ENCODE measurements at places on chromosomes 2 and 18.
A peak's percentile ranks its signal among the peaks of the same experiment; 100 is the strongest.

- DNase-seq: no peak
These were observed 264.7 kb downstream of the CYP26B1 start for GRCh38 chr2:71882949-71883472.

GRCh38 chr18:21391074-21391673, 149.1 kb downstream of the GREB1L start:
- no peak for DNase-seq

DNA sequence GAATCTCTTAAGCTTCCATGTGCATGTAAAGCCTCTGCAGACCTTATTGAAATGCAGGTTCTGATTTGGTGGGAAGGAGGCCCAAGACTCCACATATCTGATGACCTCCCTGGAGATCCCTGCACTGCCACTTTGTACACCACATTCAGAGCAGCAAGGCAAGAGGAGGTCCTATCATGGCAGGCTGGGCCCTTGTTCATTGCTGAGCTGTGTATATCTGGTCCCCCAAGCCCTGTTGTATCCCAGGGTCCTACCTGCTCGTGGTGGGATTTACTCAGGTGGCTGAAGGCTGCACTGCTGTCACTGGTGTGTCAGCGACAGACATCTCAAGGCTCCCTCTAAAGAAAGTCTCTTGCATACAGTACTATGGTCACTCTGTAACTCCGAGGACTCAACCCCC, 114.2 kb downstream of the ST6GAL2 start:
- no peak for DNase-seq

DNA sequence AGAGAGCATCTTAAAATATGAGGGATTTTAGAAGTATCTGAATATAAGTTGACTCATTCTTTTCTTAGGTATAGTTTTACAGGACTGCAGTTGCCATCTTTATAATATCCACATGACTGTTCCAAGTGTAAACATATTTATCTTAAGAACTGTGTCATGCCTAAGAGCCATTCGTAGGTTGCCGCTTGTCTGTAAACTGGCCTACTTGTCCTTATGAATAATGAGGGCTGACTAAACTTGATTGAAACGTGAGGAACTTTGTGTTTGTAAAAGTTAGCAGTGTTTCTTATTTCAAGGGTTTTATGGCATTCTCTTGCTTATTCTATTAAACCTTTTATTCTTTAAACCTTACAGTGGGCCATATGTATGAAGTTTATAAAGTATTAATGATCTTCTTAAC, 99.6 kb downstream of the MAP3K20 start:
- DNase-seq: no peak

GRCh38 chr2:28583899-28584553, 88.2 kb downstream of the PLB1 start:
- no peak for DNase-seq

- no peak for DNase-seq
These were observed 32.9 kb downstream of the RTP5 start for GRCh38 chr2:241902357-241902991.

DNA sequence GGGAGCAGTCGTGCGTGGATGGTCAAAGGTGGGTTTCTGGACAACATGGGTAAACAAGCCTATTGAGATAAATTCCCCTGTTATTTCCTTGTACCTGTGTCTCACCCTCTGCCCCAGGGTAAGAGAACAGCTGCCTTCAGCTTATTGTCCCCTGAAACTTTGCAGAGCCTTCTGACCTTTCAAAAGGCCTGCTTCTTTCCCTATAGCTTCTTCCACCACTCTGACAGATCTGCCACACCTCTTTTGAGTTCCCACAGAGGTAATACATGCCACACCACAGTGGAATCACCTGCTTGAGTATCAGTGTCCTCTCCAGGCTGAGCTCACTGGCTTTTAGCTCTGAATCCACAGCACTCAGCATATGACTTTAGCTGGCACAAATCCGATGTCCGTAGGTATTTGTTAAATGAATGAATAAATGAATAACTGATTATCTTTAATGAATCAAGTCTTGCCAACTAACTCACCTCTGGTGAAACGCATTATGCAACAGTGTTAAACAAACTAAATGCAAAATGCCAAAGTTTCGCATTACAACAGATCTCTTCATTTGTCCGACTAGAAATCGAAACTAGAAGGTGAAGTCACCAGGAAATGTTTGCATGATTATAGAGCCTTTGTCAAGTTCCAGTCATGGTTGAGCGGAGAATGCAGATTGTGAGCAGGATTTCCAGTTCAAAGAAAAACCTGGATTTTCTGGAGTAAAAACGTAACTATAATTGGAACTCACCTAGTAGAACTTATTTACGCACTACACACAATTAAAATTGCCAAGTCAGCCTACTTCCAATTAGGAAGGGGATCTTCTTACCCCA, 16.4 kb downstream of the DYNAP start:
- DNase-seq: peak; percentile 41

DNA sequence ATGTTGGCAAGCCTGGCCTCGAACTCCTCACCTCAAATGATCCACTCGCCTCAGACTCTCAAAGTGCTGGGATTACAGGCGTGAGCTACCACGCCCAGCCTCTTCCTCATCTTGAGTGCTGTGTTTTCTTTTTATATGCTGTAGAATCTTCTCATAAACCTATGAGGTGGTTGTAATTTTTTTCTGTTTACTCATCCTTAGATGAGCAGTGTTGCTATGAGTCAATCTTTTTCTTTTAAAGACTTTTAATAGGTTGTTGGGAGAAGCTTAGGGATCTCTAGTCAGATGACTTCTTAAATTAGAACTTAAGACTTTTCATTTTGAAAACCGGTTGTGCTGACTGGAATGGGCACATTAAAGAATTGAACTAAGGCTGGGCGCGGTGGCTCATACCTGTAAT, 8.7 kb upstream of the AAK1 start:
- DNase-seq: no peak

- no peak for DNase-seq
These were observed 46.4 kb downstream of the MTA3 start for GRCh38 chr2:42614838-42615237.

DNA sequence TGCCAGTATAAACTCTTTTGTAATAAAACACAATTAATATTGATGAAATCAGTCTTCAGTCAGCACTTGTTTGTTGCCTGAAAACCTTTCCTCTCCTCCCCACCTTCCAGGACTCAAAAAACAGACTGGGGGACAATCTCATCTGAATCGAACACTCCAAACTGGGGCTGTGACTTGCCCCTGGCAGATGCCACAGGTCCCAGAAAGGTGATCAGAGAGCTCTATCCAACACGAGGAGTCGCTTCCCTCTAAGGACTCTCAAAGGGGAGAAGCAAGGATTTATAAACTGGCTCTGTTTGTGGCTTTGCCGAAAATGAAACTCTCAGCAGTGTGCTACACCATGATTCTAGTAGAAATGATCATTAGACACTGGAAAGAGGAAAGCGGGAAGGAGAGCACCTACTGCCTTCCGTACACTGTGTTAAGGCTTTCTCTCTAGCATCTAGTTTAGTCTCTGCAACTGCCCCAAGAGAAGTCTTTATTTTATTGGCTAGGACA, 199.2 kb downstream of the TGIF1 start:
- DNase-seq: no peak

- no peak for DNase-seq
These were observed 10.5 kb downstream of the SMAD2 start for GRCh38 chr18:47919916-47920315.

DNA sequence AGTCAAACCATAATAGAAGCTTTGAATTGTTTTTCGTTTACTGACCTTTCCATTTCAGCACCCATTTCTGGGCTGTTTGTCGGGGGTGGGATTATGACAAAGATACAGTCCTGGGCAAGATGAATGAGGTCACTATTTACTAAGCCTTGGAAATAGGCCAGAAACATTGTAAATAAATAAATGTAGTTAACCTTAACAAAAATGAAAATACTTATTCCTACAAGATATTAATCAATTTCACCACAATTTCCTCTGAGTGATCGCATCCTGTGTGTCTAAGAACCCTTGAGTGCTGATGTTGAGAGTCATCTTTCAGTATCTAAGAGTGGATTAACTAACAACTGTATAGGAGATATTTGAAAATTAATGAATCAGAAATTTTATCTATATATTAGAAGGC, 14.0 kb downstream of the ITGA4 start:
- peak; percentile 75 for DNase-seq

DNA sequence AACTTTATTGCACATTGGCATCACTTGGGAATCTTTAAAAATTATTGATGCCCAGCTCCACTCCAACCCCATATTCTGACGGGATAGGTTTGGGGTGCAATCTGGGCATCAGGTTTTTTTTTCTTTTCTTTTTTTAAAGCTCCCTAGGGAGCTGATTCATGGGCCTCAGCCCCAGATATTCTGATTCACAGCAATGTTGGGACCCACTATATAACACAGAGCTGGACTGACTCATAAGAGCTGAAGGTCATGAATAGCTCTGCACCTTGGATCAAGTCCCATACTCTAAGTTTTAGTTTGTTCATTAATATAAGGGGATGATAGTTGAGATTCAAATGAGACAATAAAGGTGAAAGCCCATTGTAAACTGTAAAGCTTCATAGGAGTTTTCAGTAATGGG, 191.1 kb upstream of the REV1 start:
- no peak for DNase-seq

DNA sequence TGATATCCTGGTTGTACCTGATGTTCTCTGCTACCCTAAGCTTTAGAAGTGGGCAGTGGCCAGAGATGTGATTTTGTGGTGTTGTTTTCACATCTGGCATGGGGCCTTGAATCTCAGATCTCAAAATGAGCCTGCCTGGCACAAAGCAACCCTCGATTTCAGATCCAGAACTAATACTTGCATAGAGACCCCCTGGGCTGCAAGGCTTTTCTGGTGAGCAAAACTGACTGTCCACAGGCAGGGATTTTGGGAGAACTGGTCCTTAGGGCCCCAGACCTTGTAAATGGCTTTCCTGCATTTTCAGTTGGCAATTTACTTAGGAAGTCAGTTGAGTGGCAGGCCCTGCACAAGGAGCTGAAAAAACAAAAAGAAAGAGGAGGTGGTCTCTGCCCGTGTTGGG, 265.3 kb downstream of the MYCN start:
- no peak for DNase-seq

DNA sequence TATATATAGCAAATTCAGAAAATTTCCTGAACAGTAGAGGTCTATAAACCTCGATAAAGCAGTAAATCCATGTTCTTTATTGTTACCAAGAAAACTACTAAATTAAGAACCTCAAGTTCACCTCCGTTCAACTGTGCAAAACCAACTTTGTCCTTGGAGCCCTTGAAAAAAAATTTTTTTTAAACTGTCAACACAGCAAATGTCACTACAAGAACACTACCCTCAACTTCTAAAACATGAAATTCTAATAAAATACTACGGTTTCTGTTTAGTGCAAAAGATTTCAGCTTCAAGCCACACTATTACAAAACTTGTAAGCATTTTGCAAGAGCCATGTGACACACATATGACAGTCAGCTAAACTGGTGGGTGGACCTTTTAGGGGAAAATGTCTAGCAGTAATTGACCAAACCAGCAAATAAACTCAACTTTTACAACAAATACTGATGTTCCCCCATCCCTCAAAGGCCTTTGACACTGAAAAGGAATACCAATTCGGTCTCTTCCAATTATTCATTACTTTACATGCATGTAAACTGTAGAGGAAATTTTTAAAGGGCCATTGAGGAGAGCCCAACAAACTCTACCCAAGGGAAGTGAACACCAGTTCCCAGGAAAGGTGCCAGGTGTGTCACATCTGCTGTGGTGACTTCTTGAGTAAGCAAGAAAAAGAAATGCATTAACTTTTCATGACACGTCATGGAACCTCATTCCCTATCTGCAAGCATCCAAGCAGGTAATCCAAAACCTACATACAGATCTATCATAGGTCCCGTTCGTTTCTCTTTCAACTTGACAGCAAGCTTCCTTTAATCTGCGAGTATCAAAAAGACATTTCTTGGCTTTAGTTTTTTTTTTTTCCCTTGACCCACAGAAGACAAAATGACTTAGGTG, 1.4 kb downstream of the RAB1A start:
- DNase-seq: no peak

- DNase-seq: no peak
These were observed 52.8 kb downstream of the EIF2AK3 start for GRCh38 chr2:88574445-88574844.

DNA sequence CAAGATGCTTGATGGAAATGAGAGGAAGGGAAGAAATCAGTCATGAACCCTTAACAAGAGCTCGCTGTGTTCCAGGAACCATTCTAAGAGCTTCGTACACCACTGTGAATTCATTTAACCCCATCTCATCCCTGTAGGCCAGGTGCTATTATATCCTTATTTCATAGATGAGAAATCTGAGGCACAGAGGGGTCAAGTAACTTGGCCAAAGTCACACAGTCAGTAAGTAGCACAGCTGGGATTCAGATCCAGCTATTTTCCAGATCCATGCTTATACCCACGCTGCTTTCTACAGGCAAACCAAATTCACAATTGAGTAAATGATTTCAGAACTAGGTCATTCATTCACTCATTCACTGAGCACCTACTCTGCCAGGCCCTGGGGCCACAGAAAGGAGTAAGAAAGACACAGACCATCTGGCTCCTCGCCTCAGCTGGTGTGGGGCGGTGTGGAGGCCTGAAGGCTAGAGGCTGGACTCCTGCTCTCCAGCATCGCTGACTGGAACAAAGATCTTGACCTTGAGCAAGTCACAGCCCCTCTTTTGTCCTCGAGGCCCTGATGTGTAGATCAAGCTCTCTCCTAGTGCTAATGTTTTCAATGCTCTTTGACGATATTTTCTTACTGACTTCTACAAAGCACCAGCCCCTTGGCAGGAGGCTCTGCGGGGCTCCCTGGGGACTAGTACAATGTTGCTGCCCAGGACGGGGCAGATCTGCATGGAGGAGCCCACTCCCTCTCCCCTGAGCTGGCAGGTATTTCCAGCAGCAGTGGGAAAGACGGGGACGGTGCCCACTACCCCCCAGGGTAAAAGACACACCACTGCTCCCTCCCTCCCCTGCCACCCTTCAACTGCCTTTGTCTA, 26.5 kb downstream of the STEAP3 start:
- DNase-seq: no peak

DNA sequence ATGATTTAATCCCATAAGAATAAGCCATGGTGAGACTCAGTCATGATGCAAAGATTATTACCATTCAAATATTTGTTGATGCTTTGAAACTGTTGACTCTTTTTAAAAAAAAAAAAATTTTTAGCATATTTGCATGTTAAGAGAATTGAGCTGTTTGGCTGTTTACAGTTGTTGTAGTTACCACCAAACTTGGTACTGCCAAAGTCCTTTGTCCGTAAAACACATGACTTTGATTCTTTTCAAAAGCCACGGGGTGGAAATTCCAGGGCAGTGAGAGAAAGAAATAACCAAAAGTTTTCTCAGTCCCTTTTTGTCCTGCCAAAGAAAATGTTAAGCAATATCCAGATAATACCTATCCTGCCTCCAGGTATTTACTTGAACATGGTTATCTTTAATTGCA, 474.8 kb downstream of the METTL4 start:
- DNase-seq: no peak

GRCh38 chr2:228615496-228615895, 434.0 kb upstream of the SPHKAP start:
- DNase-seq: no peak

All from DMS79 treated with DMSO at 0.1 percent for 48 hours (cell line).